RWPE1 (cell line): ENCODE measurements at places on chromosomes 5 and 9.

DNA sequence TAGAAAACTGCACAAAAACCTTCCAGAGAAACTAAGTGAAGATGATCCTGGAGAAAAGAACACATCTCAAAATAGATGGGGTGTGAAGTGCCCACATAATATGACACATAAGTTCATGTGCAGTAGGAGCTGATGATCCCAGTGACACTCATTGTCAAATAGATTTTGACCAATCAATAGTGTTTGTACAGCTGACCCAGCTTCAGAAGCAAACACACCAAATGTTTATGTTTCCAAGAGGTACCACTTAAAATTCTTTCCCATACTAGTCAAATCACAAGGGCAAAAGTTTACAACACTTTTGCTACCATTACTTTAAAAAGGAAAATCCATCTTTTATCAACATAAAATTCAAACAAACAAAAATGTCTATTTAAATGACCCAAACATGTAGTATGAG, 175.0 kb downstream of the MLLT3 start:
- DNase-seq = no peak

DNA sequence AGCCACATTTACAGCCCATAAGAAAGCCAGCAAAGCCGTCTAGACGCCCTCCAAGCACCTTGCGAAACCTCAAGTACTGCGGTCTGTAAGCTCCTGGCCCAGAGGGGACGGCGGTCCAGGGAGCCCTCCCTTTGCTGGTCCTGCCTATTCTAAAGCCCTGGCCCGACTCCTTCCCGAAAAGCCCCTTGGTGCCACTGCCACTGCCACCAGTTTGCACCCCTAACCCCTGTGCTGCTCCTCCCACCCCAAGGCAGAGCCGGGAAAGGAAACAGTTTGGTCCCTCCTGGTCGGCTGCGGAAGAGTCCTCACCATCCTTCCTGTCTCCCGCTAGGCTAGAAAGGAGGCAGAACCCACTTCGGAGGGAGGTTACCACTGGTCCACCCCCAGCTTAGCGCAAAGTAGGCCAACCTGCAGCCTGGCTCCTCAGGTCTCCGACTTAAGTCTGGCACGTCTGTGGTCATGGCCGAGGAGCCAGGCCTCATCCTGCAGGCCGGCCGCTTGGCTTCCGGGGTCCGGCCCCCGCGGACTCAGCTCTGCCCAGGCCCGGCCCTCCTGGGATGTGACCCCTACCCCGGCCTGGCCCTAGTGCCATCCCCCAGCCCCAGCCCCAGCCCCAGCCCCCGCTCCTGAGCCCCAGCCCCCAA, 916 bp downstream of the TOR1A start:
- peak; percentile 48 for DNase-seq

GRCh38 chr9:5608298-5609225, 20.3 kb upstream of the RIC1 start:
- DNase-seq = no peak

DNA sequence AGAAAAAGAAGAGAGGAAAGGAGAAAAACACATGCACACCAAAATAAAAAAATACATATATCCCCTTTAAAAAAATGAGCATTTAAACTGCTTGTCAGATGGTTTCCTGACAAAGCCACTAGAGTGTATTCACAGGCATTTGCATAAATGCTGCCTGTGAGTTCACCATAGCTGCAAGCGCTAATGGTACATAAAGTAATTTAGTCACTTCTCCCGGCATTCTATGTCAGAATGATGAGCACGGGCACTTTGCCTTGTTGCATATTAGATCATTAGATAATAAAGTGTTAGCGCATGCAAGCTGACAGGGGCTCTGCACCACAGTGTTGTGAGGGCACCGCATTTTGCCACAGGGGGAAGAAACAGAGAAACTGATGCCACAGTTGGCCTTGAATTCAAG, 280.6 kb downstream of the EBF1 start:
- DNase-seq = no peak

GRCh38 chr5:68329554-68330255, 114.1 kb downstream of the PIK3R1 start:
- DNase-seq = no peak

DNA sequence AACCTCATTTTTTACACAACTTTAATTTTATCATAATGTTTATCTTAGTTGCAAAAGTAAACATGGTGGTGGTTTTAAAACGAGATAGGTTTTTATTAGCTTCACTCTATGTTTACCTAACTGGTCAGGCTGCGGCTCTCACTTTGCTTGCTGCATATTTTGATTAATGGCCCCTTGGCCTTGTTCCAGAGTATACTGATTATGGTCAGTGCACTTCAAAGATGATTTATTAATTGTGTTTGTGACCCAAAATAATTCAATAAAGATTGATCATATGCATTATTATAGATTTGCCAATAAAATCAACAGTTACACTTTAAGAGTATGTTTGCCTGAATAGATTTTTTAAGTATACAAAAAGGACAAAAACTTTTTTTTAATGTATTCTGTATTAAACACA, 188.0 kb downstream of the XRCC4 start:
- DNase-seq = peak; percentile 18

- DNase-seq = peak; percentile 87
Measured at GRCh38 chr9:91727316-91727861, 222.6 kb downstream of the ROR2 start.

DNA sequence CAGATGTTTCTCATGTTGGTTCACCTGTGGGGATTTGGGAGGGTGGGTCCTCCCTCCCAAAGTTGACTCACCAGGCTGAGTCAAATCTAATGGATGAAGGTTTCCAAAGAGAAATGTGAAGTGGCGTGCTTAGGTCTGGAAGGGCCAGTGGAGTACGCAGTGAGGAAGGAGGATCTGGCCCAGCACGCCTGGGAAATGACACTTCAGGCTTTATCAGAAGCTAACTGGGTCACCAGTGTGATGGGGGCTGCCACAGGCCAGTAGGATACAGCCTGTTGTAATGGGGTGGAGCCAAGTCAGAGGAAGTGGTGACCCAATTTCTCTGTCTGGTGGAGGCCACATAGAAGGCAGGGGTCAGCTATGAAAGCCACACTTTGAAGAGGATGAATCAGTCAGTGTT, 18.0 kb downstream of the POLR1E start:
- no peak for DNase-seq

GRCh38 chr5:80442742-80443141, 34.9 kb downstream of the ZFYVE16 start:
- DNase-seq = no peak

- no peak for DNase-seq
Measured at GRCh38 chr9:12640866-12641636, 52.1 kb upstream of the TYRP1 start.

DNA sequence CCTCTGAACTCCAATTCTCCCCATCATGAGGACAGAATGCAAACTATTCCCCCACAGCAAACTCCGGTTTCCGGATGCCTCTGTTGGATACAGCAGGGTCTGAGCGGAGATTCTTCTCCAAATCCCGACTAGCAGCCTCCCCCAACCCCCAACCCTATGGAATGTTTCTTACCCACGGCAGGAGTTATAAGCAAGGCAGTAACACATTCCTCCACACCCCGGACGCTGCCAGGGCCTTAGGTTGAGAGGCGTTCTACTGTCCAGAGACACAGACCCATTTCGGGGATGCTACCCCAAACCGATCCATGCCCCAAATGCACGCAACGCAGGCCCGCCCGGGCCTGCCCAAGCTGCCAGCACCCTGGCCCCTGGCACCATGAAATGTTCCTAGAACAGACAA, 85.6 kb upstream of the LMX1B start:
- DNase-seq = no peak

- DNase-seq = no peak
Measured at GRCh38 chr5:8848997-8849594, 696.8 kb downstream of the SEMA5A start.
